ENCODE measurements at places on chromosomes 11 and 22.

GRCh38 chr11:85114786-85115185, 512.4 kb downstream of the DLG2 start:
- DNase-seq: no peak

GRCh38 chr11:69698362-69698761, 5.5 kb downstream of the FGF19 start:
- DNase-seq: no peak

- DNase-seq: no peak
These were observed 43.8 kb upstream of the KCNQ1OT1 start for GRCh38 chr11:2743427-2744110.

DNA sequence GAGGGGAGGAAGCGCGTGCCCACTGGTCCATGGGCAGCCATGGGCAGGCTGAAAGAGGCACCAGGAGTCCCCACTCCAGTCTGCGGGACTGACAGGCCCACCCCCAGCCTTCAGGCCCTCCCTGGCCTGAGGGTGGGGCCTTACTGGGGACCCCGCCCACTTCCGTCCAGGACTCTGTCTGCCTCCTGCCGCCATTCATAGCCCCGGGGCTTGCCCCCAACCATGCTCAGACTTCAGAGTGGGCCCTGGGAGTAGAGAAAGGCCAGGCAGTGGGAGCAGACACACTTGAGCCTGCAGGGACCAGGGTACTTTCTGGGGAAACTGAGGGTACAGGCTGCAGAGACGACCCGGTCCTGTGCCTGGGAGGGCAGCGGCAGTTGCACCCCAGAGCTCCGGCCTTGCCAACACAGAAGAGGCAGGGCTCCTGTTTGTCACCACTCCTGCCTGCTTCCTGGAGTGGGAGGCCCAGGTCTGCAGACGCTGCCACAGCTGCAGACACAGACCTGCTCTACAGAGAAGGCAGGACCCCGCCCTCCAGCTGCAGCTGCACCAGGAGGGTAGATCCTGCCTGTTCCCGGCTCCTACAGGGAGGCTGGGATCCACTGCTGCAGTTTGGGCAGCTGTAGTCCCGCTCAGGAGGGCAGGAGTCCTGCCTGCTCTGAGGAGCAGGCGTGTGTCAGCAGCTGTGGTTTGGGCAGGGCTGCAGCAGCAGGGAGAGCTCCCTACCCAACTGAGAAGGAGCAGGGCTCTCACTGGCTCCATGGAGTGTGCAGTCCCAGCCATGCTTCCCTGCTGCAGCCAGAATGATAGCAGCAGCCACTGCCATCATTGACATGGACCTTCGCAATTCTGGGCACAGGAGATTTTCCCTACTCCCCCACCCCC, 387.9 kb upstream of the ANO3 start:
- DNase-seq: no peak

DNA sequence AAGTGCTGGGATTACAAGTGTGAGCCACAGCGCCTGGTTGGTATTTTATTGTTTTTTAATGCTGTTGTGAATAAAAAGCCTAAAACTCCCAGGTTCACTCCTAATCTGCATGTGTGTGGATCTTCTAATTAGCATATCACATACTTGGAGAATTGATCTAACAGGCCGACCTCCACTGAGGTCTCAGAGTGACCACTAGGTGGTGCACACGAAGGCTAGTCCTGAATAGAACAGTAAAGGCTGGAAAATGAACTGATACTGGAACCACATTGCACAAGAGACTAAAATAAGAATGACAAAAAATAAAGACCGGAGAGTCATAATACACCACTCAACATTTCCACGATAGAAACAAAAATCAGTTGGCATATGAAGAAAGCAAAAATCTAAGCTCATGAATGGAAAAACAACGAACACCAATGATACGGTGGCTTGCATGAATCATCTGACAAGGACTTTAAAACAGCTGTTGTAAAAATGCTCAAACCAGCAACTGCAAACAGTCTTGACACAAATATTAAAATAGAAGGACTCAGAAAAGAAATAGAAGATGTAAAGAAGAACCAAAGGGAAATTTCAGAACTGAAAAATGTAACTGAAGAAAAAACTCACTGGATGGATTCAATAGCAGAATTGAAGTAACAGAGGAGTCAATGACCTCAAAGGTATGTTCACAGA, 19.2 kb downstream of the PIM3 start:
- DNase-seq: no peak

DNA sequence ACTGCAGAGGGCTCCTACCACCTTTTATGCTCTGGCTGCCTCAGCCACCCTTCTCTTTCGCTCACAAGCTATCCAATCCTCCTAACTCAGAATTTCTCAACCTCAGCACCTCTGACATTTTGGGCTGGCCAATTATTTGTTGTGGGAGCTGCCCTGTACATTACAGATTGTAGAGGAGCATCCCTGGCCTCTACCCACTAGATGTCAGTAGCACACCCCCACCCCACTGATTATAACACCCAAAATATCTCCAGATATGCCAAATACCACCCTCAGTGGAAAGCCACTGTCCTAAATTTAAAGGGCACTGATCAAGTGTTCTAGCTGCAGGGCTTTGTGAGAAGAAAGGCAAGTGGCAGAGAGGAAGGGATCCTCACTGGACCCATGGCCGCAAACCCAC, 443.1 kb downstream of the SOX6 start:
- DNase-seq: no peak

- DNase-seq: no peak
These were observed 48.3 kb upstream of the CCDC34 start for GRCh38 chr11:27411328-27411727.

DNA sequence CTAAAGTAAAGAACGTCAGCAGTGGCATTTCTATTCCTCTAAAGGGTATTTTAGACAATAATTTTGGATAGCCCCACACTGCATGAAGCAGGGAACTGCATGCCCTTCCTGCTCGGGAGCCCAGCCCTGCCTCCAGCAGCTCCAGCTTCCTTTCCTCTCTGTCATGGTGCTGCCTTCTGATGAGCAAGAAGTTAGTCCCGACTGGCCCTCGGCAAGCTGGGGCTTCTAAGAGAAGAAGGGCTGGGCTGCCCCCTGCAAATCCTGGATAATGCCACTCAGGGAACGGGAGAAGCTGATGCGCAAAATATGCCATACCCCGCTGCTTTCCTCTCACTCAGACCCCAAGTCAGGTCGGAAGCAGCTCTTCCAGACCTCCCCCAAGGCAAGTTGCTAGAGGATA, 296.4 kb downstream of the ETS1 start:
- no peak for DNase-seq

DNA sequence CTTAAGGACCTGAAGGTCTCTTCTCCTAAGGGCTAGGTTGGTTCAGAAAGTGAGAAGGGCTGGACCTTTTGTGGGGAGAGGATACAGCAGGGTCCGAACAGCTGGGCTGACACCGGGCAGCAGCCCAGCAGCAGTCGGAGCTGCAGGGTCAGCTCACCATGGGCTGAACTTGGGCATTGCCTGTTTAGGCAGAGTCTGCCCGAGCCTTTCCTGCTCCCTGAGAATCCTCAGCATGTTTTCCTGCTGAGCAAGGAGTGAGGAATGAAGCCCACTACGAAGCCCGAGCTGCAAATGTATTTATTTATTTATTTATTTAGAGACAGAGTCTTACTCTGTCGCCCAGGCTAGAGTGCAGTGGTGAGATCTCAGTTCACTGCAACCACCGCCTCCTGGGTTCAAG, 83.9 kb downstream of the PTPRJ start:
- no peak for DNase-seq

- no peak for DNase-seq
These were observed 35.0 kb upstream of the ATXN10 start for GRCh38 chr22:45636683-45637082.

DNA sequence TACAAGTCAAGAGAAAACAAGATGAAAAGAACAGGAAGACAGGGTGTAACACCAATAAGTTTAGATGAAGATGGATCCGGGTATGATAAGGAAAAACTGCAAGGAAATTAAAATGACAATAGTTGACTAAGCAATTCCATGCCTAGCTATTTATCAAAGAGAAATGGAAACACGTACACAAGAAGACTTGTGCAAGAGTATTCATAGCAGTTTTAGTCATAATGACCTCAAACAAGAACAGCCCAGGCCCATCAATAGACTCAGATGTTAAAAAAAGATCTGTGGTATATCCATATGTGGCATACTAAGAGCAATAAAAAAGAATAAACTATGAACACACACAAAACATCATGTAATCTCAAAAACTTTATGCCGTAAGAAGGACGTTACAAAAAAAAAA, 33.2 kb downstream of the SLC5A12 start:
- DNase-seq: no peak

DNA sequence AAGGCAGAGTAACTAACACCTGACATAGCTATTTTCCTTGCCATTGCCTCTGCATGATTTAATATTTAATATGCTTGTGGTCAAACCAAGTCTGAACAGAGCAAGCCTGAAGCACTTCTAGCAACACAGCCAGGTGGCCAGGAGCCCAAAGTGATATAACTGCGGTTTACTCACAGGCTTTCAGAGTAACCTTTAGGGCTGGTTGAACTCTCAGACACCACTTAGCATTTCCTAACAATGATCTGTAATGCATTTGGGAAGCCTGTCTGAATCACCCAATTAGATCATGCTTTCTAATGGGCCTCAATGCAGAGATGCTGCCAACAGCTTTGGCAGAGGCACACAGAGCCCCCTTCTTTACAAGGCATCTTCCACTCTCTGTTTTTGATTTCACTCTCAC, 96.1 kb downstream of the FDX1 start:
- no peak for DNase-seq

DNA sequence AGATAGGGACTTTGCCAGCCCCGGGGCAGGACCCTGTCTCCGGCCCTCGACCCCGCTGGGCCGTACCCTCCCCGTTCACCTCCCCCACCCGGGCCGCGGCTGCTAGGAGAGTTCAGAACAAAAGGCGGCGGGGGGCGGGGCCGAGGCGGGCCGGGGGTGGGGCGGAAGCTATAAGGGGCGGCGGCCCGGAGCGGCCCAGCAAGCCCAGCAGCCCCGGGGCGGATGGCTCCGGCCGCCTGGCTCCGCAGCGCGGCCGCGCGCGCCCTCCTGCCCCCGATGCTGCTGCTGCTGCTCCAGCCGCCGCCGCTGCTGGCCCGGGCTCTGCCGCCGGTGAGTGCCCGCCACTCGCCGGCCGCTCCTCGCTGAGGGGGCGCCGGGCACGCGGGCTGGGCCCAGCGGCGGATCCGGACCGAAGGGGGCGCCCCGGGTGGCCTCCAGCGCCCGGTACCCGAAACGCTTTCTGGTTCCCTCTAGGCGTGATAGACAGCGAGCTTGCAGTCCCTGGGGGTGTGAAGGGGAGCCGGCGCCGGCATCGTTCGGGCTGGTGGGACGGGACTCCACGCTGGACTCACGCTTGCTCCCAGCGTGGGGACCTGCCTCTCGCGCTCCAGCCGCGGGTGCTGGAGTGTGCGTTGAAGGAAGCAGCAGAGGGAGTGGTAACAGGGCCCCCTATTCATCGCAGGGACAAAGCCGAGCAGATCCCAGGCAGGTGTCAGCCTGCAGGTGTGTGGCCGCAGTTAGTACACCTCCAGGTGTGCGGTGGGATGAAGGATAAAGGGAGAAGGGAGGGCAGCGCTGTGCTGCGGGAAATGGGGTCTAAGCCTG, at the start of gene MMP11:
Gene MMP11 (plus strand): TSS at position 201 of the 825 bp plus-strand sequence. CDS start 22 bp downstream, at position 223.
- DNase-seq: peak; percentile 34

DNA sequence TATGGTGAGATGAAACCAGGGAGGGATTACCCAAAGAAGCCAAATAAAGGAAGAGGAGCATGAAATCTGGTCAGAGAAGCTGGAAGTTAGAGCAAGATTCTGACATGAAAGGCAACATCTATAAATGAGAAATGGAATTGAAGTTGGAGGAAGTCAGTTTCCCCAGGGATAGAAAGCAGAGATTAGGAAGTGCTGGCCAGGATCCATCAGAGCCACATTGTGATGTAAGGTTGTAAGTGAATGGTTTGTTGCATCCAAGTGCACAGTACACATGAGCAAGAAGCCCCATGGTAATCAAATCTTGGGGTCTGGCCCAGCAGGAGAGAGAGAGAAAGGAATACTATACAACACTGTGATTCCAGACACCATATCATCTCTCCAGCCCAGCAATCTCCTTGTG, 6.6 kb upstream of the NLRP10 start:
- DNase-seq: no peak

DNA sequence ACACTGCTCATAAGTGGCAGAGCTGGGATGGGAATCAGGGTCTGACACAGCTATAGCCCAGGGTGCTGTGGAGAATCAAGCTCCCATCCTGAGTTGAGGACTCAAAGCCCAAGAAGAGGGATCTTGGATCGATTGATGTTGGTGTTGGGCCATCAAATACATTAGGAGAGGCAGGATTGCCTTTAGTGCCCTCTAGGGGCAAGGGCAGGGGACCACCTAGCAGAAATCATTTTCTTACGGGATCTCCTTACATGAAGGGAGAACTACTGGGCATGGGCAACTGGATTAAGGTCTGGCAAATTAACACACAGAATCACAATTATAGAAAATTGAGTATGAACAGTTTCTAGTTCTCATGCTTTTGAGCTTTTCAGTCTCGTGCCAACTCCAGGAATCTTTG, 24.9 kb upstream of the EMSY start:
- DNase-seq: no peak

DNA sequence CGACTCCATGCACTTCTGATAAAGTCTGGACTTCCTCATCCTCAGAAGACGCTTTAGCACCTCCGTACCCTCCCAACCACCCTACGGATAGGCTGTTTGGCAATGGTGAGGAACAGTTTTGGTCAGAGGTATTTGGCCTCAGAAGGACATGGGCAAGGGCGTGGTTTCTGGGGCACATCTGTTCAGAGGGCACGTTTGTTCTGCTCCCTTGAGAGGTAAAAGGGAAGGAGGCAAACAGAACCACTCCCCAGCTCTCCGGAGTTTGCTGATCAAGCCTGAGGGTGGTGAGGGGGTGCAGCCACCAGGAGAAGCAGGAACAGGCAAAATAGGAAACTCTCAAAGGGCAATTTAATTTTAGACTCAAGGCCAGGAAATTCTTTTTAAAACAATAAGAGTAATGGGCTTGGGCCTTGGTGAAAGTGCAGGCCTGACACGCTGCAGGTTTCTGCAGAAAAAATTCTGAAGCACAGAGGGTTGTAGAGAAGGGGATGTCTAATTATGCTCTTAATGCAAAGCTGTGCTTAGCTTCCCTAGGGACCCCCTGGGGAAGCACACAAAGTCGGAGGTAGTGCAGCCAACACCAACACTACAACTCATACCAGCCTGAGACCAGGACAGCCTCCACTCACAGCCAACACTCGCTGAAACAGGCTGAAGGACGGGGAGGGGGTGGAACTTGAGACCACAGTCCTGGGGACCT, 23.3 kb downstream of the ETS1 start:
- no peak for DNase-seq

DNA sequence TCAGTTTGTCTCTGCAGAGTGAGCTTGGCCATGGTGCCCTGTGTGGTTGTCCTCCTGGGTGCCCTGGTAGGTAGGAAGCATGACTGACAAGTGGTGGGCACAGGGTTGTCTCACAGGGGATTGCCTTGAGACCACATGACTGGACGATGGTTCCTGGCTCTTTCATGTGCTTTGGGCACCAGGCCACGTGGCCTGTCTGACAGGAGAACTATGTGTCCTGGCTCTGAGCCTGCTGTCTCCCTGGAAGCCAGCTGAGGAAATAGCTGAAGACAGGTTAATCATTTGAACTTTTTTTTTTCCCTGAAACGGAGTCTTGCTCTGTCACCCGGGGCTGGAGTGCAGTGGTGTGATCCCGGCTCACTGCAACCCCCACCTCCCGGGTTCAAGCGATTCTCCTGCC, 93.2 kb downstream of the LDLRAD3 start:
- no peak for DNase-seq

GRCh38 chr22:36926721-36927435, 13.4 kb downstream of the CSF2RB start:
- DNase-seq: no peak
